ENCODE measurements at places on chromosomes 6 and 20.

GRCh38 chr6:7805850-7806214 is 79.9 kb downstream of the BMP6 start:
- no peak for ATAC-seq

GRCh38 chr20:21301940-21302663 is 1.0 kb upstream of the XRN2 start:
- ATAC-seq = no peak

DNA sequence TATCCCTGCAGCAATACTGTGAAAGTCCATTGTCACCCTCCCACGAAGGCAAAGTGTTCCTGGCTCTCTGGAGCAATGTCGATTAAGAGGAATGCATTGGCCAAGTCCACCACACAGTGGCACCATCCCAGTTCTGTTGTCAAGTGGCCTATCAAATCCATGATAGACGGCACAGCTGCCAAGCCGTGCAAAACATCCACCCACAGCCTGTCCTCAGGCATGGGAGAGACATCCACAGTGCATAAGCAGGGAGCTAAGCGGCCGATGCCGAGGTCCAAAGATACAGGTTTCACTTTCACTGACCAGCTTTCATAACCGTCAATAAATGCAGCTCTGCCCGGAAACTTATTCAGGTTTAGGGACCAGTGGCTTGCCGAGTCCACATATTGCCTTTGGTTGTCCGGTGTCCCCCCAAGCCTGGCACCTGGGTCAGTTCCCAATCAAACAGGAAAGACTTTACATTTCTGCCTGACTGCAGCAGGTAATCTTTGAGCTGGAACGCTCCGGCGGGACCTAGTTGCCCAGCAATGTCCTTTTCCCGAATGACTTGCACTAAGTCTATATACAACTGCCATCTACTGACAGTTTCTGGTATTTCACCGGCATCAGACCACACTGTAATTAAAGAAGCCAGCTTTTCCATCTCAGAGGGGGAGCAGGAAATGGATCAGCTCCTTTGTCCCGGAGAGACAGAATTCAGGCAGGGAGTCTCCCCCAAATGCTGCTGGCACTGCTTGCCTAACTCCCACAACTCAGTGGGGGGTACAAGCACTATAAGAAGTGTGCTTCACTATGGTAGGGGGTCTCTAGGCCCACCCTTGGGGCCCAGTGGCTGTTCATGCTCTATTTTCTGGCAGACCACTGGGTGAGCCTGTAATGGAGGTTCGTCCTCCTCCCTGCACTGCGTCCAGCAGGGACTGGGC is 6.3 kb downstream of the ZKSCAN3 start:
- ATAC-seq = peak; percentile 84

- ATAC-seq = no peak
Observed at GRCh38 chr6:14275493-14275851, 157.9 kb downstream of the CD83 start.

Measured in activated T-helper 17 cell treated with anti-CD3 and anti-CD28 coated beads, Interleukin-2, amount 50 U/mL, for 72 hours (primary cell).